ENCODE measurements at places on chromosomes 6 and 20. TPM values are rescaled to one million over a fixed set of nuclear protein-coding genes. Genes with fewer than 3 reads are reported as not detected.

SEL1L2 gene
- total RNA-seq: 10.0 TPM

GSTA3 gene
- total RNA-seq: 28.7 TPM

ARMH2 gene
- 2.1 TPM for total RNA-seq

KIFC1 gene
- total RNA-seq: 19.8 TPM

CCDC28A gene
- total RNA-seq: 35.0 TPM

MMP24 gene
- 1.1 TPM for total RNA-seq

UTRN gene
- total RNA-seq: 118 TPM
